ENCODE measurements at places on chromosomes 7 and 10.

DNA sequence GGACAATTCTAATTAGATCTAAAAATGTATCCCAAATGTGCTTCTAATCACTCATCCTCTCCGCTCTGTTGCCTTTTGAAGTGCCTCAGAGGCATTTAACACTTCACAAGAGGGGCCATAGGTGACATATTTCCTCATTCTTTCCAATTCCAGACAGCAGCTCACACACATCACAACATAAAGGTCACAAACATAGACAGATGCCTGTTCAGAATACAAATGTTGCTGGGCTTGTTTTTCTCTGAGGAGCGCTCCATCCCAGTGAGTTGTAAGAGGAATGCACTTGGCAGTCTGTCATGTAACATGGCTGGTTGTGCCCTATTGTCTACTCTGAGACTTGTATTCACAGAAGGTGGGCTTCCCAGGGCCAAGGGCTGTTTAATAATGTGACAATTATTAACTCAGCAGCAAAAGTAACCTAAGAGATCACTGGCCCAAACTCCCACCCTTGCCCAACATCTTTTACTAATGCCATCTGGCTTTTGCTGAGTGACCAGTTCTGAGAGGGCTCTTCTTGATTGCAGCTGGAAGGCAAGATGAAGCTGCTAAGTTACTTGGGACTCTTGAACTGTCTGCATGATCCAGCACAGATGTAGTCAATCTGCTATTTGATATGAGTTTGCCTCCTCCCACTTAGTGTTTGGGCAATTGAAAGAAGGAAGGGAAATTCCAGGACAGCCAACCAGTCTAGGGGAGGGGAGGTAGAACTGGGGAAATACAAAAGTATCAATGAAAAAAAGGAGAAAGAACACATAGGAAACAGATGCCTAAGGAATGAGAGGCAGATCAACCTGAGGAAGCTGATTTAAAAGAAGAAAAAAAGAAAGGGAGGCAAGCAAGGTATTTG is 13.6 kb downstream of the PON2 start:
- DNase-seq = no peak

- no peak for DNase-seq
Measured at GRCh38 chr7:87212498-87212897, 7.0 kb downstream of the TMEM243 start.

GRCh38 chr10:73253225-73253555 is 746 bp upstream of the MRPS16 start:
- peak; percentile 41 for DNase-seq

DNA sequence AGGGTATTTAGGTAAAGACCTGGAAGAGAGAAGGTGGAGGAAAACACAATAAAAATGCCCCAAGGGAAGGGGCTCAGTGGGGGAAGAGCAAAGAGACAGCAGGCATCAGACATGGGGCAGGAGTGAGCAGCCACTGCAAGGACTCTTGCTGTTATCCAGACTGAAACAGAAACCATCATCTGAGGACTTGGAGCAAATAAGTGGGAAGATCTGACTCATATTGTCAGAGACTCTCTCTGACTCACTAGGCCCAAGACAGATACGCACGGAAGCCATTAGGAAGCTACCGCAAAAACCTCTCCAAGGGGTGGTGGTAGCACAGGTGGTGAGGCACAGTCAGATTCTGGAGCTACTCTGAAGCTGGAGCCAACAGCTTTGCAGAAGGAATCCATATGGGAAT is 110.7 kb downstream of the RNF32 start:
- peak; percentile 24 for DNase-seq

DNA sequence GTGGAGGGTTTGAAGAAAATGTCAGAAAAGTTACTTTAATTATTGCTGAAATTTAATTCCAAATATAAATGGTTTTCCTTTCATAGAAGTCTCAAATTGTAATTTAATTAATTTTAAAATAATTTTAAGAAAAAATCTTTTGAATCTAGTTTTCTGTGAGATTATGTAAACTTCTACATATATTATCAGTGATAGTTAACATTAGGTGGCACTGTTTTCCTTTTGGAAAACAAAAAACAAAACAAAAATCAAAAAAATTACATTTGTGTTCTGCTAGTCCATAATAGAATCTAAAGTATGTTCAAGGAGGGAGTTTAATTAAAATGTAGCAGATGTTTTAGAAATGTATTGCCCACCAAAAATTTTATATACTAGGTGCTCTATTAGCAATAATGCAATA is 1456.7 kb downstream of the REEP3 start:
- DNase-seq = no peak

DNA sequence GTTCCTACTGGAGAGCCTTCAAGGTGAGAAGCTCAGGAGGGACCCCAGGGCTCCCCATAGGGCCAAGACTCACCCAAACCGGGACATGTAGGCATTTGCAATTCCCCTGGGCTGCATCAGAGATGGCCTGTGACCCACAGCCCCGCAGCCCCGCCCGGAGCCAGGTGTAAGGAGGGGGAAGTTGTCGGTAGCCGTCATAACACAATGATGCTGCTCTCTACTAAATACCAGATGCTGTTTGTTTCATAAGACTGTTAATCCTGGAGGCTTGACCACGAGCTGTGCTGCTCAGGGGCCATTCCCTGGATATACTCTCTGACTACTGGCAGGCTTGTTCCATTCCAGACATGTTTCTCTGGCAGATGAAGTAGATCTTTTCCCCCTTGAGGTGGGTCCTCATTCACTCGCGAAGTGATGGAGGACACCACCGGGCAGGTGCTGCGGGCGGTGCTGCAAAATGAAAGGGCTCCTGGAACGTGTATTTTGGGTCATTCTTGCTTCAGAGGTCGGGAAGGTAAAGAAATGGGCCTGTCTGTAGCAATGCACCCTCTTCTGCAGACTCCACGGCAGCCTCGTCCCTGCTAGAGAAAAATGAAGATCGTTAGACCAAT is 61.1 kb downstream of the MKI67 start:
- DNase-seq = no peak

- no peak for DNase-seq
Measured at GRCh38 chr10:131546086-131546810, 234.7 kb upstream of the TCERG1L start.

DNA sequence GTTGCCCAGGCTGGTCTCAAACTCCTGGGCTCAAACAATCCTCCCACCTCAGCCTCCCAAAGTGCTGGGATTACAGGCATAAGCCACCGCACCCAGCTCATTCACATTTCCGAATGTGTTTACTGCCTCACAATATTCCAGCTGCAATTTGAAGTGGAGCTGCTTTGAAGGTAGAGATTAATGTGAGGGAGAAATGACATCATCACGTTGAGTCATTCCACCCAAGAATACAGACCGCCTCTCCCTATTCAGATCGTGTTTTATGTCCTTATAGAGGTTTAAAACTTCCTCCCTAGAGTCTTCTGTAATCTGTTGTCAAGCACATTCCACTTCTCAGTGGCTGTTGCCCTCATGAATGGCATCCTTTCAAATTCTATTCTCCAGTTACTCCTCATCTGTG is 100.4 kb upstream of the PDGFA start:
- DNase-seq = no peak

DNA sequence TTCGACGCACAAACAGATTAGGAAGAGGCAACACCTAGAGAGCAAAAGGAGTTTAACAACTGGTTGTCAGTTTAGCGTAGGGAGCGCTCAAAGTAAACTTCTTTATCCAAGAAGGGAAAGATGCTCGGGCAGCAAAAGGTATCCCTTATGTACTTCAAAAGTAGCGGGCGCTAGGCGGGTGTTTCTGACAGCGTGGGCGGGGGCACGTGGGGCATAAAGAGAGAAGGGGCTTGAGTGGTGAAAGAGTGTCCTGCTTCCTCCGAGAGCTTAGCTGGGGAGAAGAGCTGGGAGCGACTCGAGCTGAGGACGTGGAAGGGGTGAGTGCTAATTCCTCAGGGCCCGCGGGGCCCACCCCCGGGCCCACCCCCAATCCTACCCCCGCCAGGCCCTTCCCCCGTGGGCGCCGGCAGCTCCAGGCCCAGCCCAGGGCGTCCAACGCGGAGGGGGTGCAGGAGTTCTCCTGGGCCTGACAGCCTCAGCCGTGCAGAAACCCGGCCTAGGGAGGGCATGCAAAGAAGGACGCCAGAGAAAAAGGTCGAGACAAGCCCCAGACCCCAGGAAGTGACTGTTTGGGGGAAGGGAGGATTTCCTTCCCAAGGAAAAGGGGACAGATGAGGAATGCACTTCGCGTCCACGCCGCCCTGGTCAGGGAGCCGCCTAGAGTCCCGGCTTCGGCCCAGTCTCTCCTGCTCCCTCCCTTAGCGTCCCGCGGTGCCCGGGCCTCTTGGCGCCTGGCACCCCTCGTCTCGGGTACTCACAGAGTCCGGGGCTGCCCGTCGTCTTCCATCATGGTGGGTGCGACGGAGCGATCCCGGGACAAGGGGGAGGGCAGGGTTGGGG is 868 bp downstream of the TIAL1 start:
- peak; percentile 64 for DNase-seq

DNA sequence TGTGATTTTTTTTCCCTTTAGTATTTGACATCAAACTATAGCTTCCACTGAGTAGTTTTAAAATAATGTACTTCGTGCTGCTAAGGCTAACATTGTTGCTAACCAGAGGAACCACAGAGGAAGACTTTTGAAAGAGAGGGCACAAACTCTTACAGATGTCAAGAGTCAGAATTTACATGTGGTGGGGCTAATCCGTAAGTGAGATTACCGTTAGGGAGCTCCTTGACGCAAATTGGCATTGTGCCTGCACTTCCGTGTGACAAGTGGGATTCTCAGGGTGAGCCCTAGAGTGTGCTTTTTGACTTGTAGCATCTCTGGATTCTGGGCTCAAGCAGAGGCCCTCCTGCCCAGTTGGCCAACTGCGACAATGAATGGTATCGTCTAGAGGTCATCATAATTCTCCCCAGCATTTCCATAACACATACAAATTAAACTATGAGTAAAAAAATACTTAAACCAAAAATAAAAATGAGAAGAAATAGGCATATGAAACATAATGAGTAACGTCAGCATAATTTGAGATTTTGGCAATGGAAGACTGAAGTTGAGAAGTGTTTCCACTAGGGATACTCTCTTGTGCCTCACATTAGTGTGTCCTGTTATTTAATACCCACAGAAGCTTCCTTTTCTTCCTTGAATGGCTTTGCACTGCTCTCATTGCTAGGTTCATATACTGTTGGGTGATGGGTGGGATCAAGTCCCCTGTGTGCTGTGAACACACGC is 164.0 kb downstream of the SDK1 start:
- no peak for DNase-seq

DNA sequence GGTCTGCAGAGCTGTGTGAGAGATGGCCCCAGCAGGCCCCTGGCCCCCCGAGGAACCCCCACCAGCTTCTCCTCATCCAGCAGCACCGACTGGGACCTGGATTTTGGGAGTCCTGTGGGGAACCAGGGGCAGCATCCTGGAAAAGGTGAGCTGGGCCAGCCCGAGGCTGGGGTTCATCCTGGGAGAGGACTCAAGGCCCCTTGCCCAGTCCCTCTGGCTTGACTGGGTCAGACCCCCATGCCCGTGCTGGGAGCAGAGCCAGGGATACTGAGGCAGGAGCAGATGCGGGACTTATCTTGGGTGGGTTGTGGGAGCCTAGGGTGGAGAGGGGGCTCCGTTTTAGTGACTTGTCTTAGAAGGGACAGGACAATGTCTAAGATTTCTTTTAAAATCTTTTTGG is 47.5 kb downstream of the ZNF467 start:
- DNase-seq = no peak

GRCh38 chr7:1748076-1748838 is 78.2 kb downstream of the ELFN1 start:
- DNase-seq = no peak

DNA sequence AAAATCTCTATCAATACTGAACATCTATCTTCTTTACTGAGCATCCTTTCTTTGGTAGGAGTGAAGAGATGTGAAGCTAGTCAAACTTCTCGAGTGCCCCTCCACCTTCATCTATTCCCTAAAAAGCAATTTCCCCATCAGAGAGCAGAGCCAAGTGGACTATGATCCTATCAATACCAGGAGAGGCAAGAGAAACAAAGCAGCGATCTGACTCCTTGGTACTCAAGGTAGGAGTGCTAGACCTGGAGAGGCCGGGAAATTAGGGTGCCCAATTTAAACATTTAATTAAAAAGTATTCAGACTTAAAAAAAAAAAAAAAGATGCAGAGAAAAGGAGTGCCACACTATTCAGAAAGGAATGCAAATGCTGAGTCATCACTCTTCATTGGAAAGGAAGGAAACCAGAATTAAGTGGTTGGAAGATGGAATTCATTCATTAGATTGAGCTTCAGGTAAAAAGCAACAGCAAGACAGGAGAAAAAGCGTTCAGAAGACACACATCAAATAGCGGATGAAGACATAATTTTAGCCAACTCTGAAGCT is 1.6 kb downstream of the TIAL1 start:
- no peak for DNase-seq

DNA sequence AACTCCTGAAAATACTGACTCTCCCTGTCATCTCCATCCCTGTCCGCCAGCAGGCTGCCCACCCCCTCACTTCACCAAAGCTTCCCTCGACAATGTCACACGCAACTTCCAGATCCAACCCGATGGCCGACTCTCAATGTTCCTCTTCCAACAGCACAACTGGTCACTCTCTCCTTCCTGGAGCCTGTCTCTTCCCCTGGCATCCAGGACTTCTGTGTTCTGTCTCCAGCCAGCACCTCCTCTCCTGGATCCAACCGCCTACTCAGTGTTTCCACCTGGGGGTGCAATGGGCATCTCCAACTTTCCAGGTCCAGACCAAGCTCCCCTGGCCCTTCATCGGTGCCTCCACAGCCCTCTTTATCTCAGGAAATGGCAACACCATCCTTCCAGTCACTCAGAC is 8.6 kb downstream of the CPA5 start:
- no peak for DNase-seq

- DNase-seq = no peak
Measured at GRCh38 chr7:32481921-32482320, 8.3 kb downstream of the LSM5 start.
